ENCODE measurements at places on chromosomes 13 and 19. TPM values are rescaled to one million over a fixed set of nuclear protein-coding genes. Genes with fewer than 3 reads are reported as not detected.
A peak's percentile ranks its signal among the peaks of the same experiment; 100 is the strongest.

The KCNN4 gene
- 49.6 TPM for total RNA-seq

The FCER2 gene
- total RNA-seq, result 3.0 TPM

The SYNE4 gene
- total RNA-seq, result 2.4 TPM

The SUPT20H gene
- 59.6 TPM for total RNA-seq

GRCh38 chr13:91400063-91400399, 1.6 kb downstream of the GPC5 start:
- no peak for DNase-seq
- no peaks in the 10 kb centered on the region for H3K36me3 ChIP-seq
- H3K27ac ChIP-seq, result no peak overlapping the region

GRCh38 chr19:23777216-23777615, 18.5 kb upstream of the ZNF681 start:
- peak overlapping the region; percentile 5 for H3K27ac ChIP-seq
- DNase-seq, result peak; percentile 48
- H3K4me3 ChIP-seq, result no peak overlapping the region

DNA sequence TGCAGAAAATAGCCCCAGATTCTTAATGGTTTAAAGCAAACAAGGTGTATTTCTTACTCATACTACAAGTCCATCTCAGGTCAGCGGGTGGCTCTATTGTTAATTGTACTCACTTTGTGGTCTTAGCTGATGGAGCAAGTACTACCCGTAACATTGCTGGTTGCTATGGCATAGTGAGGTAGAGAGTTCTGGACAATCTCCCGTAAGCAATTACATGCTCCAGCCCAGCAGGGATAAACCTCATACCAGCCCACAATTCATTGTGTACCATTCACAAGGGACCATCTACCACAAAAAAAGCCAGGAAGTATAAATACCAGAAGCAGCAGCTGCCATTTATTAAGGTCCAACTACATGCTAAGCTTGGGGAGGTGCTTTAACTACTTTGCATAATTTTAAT, 167.1 kb downstream of the PCDH9 start:
- no peaks in the 10 kb centered on the region for H3K36me3 ChIP-seq
- no peak overlapping the region for H3K4me3 ChIP-seq
- H3K27me3 ChIP-seq, result no peaks in the 10 kb centered on the region
- DNase-seq, result no peak
- H3K4me1 ChIP-seq, result no peaks in the 10 kb centered on the region
- H3K27ac ChIP-seq, result no peak overlapping the region

DNA sequence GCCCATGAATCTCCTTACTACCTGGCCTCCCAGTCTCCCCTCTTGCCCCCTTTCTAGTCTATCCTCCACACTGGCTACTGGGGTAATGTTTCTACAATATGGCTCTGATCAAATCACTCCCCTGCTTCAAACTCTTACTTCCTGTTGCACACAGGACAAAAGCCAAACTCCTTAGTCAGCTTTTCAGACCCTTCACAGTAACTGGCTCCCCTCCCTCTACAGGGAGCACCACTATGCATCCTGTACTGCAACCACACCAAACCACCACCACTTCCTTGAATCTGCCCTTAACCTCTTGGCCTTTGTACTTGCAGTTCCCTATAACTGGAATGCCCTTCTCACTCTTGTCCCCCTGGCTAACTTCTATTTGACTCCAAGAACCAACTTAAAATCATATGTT, 32.2 kb downstream of the DEDD2 start:
- peak; percentile 42 for DNase-seq
- no peak overlapping the region for H3K4me3 ChIP-seq
- no peaks in the 10 kb centered on the region for H3K27me3 ChIP-seq
- no peaks in the 10 kb centered on the region for H3K36me3 ChIP-seq
- peak overlapping the region; percentile 14 for H3K27ac ChIP-seq

DNA sequence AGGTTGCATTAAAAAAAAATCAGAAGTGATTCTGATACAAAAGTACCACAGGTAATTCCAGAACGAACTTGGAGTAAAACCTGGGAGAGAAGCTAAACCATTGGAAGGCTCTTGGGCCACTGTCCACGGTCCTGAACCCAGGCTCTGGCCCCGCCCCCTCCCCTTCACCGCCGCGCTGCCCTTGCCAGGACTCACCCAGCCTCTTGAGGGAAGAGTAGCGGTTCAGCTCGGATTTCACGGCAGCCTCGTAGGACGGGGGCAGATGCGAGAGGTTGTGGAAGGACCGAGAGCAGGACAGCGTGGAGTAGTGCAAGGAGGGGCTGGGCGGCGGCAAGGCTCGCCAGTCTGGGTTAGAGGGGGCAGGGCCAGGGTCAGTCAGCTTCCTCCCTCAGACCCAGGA, 5.7 kb downstream of the SHISA7 start:
- H3K4me1 ChIP-seq, result peaks cover 14% of the 10 kb centered on the region
- H3K4me3 ChIP-seq, result no peak overlapping the region
- peak; percentile 50 for DNase-seq
- no peak overlapping the region for H3K27ac ChIP-seq
- H3K36me3 ChIP-seq, result no peaks in the 10 kb centered on the region

- H3K27me3 ChIP-seq, result peaks cover 43% of the 10 kb centered on the region
- peak overlapping the region; percentile 46 for H3K4me3 ChIP-seq
- no peaks in the 10 kb centered on the region for H3K36me3 ChIP-seq
- H3K4me1 ChIP-seq, result peaks cover 65% of the 10 kb centered on the region
- H3K27ac ChIP-seq, result no peak overlapping the region
These were observed 517 bp upstream of the LTBP4 start for GRCh38 chr19:40600570-40601133.

DNA sequence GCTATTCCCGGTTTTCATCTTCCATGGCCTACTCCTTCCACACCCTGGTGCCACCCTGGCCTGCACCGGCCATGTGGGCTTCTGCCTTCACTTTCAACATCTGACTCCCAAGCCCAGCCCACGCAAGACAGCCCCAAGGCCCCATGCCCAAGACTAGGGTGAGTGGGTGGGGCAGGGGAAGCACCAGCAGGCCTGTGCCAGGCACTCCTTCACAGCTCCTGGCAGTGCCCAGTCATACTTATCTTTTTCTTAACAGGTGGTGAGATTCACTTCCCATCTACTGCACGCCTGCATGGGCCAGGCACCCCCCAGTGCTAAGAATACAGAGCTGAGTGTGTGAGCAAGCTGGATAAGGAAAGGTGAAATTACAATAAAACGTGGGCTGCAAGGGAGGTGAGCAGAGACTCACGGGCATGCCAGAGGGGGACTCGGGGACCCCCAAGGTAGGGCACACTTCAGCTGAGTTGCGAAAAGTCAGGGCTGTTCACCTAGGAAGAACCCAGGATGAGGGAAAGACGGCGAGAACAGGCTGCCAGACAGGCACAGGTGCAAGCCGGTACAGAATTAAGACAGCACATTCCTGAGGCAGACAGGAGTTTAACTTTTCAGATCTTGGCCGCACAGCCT, 55.7 kb downstream of the COL4A1 start:
- H3K36me3 ChIP-seq, result no peaks in the 10 kb centered on the region
- H3K27me3 ChIP-seq, result peaks cover 8% of the 10 kb centered on the region
- no peak overlapping the region for H3K27ac ChIP-seq
- no peaks in the 10 kb centered on the region for H3K4me1 ChIP-seq

DNA sequence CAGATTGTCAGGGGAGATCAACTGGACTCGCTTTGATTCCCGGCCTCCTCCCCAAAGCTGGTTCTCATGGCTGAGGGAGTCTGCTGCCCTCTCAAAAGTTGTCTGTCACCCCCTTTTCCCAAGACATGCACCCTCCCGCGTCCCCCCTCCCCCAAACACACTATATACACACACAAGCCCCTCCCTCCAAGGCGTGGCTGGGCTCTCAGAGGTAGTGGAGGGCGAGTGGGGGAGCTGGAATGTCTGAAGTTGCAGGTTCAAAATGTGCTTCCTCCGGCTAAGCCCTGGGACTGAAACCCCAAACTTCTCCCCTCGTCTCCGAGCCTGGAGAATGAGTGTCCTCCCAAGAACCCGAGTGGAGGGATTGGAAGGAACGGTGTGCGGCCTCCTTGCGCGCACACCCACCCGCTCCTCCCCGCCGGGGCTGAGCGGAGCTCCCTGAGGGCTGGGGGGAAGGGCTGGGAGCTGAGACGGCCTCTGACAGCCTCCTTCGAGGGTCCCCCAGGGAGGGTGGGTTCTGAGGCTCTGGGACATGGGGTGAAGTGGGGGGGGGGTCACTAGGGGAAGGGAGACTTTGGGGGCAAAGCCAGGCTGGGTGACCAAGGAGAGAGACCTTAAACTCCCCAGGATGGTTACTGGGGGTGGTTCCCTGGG, 9.9 kb upstream of the MEIS3 start:
- H3K27ac ChIP-seq, result no peak overlapping the region
- H3K36me3 ChIP-seq, result no peaks in the 10 kb centered on the region
- peak overlapping the region; percentile 65 for H3K4me3 ChIP-seq
- DNase-seq, result no peak
- peaks cover 24% of the 10 kb centered on the region for H3K4me1 ChIP-seq

GRCh38 chr19:45597425-45598111, 4.4 kb downstream of the GPR4 start:
- no peak for DNase-seq
- no peaks in the 10 kb centered on the region for H3K36me3 ChIP-seq
- H3K27ac ChIP-seq, result no peak overlapping the region

DNA sequence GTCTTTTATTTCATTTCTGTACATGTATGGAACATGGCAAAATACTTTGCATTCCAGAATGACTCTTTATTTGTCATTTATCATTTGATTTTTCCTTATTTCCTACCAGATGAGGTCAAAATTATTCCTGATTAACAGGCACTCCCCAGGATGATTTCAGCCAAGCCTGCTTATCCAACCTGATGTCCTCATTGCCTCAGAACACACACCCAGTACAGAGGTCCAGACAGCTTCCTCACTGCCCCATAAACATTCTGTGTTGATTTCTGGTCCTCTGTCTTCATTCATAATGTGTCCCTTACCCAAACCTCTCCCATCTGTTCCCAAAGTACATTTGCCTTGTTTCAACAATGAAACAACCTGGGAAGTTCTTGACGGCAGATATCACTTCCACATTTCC, 367.4 kb downstream of the MTUS2 start:
- H3K4me1 ChIP-seq, result no peaks in the 10 kb centered on the region
- no peak overlapping the region for H3K4me3 ChIP-seq
- no peaks in the 10 kb centered on the region for H3K27me3 ChIP-seq
- no peak for DNase-seq

GRCh38 chr13:46529216-46529919, 23.6 kb upstream of the LRCH1 start:
- peaks cover 5% of the 10 kb centered on the region for H3K27me3 ChIP-seq
- H3K4me3 ChIP-seq, result no peak overlapping the region
- no peaks in the 10 kb centered on the region for H3K36me3 ChIP-seq

- no peak overlapping the region for H3K4me3 ChIP-seq
- H3K27ac ChIP-seq, result no peak overlapping the region
- peaks cover 18% of the 10 kb centered on the region for H3K36me3 ChIP-seq
- H3K27me3 ChIP-seq, result no peaks in the 10 kb centered on the region
- DNase-seq, result no peak
These were observed 37.5 kb downstream of the N4BP2L2 start for GRCh38 chr13:32501064-32501463.

DNA sequence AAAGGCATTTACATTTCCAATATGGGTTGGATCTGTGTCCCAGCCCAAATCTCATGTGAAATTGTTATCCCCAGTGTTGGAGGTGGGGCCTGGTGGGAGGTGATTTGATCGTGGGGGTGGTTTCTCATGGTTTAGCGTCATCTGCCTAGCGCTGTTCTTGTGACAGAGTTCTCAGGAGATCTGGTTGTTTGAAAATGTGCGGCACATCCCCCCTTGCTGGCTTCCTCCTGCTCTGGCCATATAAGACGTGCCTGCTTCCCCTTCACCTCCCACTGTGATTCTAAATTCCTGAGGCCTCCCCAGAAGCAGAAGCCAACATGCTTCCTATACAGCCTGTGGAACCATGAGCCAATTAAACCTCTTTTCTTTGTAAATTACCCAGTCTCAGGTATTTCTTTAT, 126.2 kb upstream of the FNDC3A start:
- peaks cover 10% of the 10 kb centered on the region for H3K27me3 ChIP-seq
- peaks cover 38% of the 10 kb centered on the region for H3K4me1 ChIP-seq
- no peak for DNase-seq
- H3K36me3 ChIP-seq, result no peaks in the 10 kb centered on the region

DNA sequence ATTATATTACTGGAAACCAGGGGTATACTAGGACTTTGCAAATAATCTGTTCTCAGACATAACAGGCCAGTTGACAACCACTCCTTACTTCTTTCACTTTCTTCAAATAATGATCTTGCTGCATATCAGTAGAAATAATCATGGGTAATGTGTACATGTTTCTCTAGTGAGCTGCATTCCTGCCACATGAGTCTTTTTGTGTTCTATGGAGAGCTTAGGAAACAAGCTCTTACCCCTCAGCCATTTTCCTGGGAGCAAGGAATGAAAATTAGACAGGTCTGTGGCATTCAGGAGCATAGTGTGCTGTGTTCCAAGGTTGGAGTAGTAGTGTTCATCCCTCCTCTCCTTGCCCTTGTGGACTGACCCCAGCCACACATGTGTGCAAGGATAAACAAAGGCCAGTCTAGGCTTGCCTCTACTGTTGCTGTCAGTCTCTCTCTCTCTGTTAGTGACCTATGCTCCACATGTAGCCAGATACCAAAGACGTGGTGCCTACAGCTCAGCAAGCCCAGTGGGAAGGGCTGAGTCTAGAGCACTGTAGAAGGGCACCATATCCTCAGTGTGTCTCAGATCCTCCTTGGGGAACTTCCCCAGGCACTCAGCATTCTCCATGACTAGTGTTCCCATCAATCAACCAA, 11.5 kb upstream of the OXGR1 start:
- H3K36me3 ChIP-seq, result no peaks in the 10 kb centered on the region
- peaks cover 28% of the 10 kb centered on the region for H3K27me3 ChIP-seq
- DNase-seq, result no peak
- no peaks in the 10 kb centered on the region for H3K4me1 ChIP-seq
- H3K4me3 ChIP-seq, result no peak overlapping the region
- no peak overlapping the region for H3K27ac ChIP-seq

DNA sequence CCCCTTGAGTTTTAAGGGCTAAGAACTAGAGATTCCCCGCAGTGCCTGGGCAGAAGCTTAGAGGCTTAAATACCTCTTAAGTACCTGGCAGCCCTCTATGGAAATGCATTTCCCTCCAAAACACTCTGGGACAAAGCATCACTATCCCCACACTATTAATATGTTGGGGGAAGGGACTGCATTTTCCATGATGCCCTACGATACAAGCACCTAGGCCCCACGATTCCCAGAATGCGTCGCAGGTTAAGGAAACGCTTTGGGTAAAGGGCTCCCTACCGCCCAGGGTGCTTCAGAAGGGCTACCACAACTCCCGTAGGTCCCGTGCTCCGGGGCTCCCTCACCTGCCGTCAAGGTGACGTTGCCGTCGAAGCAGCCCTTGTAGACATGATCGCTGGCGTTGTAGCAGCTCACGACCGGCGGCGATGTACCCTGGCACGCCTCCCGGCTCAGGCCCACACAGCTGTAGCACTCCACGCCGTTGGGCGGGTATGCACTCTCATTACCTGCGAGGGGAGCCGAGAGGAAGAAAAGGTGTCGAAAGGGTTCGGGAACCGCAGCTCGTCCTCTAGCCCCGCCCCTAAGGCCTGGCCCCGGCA, 2.5 kb downstream of the LYPD3 start:
- DNase-seq, result no peak
- peaks cover 5% of the 10 kb centered on the region for H3K36me3 ChIP-seq
- H3K4me3 ChIP-seq, result peak overlapping the region; percentile 84
- H3K27me3 ChIP-seq, result no peaks in the 10 kb centered on the region
- H3K27ac ChIP-seq, result peak overlapping the region; percentile 94

Data from activated CD8-positive, alpha-beta T cell treated with anti-CD3 and anti-CD28 coated beads for 36 hours (primary cell).